Liver (tissue), 10 donors: ENCODE measurements at places on chromosomes 7 and 10.

DNA sequence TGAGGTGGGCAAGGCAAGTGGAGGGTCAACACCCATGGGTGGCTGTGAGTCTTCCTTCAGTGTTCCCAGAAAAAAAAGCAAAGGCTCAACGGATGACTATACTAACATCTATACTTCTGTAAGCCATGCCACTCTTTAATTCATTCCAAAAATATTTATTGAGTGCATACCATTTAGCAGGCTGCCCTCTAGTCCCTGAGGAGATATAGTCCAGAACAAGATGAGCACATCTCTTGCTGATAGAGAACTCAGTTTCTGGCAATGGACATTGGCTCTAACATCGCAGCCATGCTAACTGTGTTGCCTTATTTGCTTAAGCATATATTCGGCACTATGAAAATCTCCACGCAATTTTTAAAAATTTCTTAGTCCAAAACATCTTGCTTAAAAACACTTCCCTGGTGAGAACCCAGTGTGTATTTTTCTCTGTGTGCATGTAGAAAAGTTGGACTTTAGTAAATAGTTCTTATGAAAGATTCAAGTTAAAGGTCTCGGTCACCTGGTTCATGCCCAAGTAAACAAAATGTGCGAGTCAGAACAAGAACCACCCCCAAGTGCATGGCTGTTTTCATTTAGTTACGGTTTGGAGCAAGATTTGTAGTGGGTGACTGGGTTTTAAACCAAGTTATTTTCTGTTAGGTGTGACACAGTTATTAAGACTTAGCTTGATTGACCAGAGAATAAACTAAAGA is 69.8 kb downstream of the MET start:
- DNase-seq = no peak

DNA sequence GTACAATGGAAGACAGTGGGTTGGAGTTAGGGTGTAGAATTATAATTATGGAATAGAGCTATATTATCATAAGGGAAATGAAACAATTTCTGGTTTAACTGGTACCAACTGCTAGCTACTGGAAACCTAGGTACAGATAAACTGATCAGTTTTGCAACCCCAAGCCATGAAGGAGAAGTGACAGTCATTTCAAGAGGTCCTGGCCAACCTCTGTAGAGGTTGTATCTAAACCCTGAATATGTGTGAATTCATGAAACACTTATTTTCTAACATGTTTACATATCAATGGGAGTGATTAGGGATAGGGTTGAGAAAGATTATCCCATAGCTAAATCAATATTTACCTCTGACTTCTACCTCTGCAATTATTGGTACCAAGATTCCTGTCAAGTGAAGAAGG is 29.9 kb upstream of the CC2D2B start:
- DNase-seq = no peak

DNA sequence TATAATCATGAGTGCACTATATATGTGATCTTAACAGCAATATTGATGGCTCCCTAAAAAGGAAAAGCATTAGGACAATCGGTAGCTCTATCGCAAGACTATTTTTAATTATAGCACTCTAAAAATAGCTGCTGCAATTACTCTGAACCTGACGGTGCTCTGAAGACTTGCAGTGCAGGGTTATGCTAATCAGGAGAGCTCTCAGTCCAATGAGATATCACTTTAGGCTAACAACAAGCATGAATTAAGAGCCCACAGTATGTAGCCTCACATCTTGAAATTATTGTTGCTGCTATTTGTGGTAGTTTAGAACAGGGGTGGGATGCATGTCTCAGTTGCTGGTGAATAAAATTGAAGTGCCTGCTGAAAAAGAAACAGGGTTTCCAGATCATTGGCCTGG is 515.8 kb upstream of the AKR1E2 start:
- no peak for DNase-seq

- peak; percentile 92 for DNase-seq
Measured at GRCh38 chr10:92290837-92291615, at the start of the genes CPEB3 and MARCHF5. Gene CPEB3, minus strand, starts transcription at chr10:92291078. Its CDS starts 50,728 bp downstream, at chr10:92240350. Gene MARCHF5, plus strand, starts transcription at chr10:92291167. Its CDS starts 328 bp downstream, at chr10:92291495.

GRCh38 chr7:140889645-140890044 is 35.1 kb downstream of the BRAF start:
- no peak for DNase-seq

DNA sequence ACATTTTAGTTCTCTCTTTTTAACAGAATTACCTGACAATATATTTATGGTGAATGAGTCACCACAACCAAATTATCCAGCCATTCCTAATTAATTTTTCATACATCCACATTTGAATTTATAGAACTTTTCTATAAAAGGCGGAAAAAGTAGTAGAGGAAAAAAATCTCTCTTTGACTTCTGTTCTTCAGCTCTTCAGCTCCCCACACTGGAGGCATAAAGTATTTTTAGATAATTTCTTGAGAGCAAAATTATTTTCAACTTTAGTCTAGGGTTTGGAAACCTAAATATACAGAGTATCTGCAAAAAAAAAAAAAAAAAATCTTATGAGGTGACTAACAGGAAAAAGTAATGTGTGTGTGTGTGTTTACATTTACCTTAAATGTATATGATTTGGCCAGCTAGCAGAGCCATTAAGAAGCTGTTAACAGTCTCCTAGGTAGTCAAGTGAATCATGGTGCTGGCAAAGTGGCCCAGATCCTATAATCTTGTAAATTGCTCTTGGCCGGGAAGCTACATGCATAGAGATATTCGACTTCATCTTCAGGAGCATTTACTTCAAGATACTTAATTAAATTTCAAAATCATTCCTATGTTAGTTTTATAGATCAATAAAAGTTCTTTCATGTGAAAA is 383.1 kb upstream of the STEAP1 start:
- DNase-seq = no peak
